ENCODE measurements at places on chromosomes 16 and 17.

DNA sequence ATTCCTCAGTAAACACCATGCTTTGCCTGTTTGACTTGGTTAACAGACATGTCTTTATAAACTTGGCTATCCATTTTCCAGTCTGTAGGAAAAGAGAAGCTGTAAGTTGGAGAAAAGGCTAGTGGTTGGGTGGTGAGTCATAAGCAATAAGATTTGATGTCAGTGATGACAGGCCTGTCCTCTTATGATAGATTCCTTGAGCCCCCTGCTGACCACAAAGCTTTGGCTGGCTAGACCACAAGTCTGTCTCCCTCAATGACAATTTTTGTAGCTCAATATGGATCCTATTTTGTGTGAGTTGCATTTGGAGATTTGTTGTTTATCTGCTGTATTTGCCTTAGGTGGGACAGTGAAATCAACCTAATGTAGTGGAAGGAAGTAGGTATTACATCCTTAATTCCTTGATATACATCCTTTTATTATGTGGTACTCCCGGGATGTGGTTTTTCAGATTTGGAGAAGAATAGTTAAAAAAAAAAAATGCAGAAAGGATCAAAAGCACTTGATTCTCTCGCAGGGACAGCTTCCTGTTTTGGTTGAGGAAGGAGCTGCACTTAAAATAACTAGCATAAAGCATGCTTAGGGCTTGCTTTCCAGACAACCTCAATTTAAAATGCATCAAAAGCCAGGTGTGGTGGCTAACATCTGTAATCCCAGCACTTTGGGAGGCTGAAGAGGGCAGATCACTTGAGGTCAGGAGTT, 67.4 kb downstream of the SIAH1 start:
- DNase-seq = peak; percentile 84

DNA sequence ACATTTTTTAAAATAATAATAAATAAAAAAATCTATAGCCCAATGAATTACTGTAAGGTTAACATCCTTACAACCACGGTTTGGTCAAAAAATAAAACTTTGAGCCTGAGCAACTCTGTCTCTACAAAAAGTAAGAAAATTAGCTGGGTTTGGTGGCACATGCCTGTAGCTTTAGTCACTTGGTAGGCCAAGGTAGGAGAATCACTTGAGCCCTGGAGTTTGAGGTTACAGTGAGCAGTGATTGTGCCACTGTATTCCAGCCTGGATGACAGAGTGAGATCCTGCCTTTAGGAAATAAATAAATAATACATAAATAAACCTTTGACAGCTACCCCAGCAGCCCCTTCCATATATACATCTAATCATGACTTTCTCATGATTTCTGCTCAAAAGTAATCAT, 26.9 kb upstream of the PHAF1 start:
- DNase-seq = no peak

- DNase-seq = no peak
These were observed 93.3 kb upstream of the TOM1L1 start for GRCh38 chr17:54807331-54807730.

- peak; percentile 47 for DNase-seq
These were observed 451.5 kb upstream of the HSBP1 start for GRCh38 chr16:83356266-83356665.

DNA sequence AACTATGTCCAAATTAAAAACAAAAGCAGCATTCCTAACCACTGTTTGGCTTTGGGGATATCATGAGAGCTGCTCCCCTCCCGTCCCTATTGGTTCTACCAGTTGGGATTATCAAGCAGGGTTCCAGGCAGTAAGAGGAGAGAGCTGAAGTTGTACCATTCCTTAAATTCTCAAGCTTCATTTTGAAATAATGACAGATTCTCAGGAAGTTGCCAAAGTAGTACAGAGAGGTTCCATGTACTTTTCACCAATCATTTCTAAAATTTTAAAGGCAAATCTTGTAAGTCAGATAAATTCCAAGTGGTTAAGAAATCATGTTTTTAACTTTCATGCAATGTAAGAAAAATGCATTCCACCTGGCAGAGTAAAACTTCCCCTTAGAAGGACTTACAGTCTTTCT, 36.9 kb downstream of the TEX2 start:
- DNase-seq = no peak

- DNase-seq = no peak
These were observed 211.9 kb downstream of the GSG1L start for GRCh38 chr16:27851586-27851985.

DNA sequence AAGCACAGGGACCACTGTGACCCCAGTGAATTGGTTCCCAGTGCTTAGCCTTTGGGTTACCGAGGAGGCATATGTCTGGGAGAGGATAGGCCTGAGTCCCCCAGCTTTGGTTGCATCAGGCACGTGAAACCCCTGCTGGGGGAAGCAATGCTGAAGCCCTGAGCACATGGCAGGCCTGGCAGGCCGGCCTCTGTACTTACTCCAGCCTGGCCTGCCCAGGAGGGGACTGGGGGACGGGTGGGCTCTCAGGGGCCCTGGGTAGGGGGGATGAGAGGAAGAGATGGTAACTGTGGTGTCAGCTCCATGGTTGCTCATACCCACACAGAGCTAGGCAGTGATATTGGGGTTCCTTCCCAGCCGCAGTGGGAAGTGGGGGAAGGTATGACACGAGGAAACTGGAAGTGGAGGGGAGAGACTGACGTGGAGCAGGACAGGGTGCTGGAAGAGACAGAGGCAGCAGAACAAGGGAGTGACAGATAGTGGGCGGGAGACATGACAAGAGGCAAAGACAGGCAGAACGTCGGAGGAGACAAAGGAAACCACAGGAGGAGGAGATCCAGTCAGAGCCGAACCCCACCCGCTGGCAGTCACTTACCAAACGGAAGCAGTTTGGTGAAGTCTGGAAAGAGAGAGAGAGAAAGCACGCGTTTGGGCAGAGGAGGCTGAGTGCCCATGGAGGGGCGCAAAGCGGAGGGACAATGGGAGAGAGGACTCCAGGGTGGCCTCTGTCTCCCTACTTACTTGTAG, 9.1 kb downstream of the TMEM208 start:
- peak; percentile 80 for DNase-seq

- no peak for DNase-seq
These were observed 61.1 kb downstream of the ADAMTS18 start for GRCh38 chr16:77373726-77374125.

DNA sequence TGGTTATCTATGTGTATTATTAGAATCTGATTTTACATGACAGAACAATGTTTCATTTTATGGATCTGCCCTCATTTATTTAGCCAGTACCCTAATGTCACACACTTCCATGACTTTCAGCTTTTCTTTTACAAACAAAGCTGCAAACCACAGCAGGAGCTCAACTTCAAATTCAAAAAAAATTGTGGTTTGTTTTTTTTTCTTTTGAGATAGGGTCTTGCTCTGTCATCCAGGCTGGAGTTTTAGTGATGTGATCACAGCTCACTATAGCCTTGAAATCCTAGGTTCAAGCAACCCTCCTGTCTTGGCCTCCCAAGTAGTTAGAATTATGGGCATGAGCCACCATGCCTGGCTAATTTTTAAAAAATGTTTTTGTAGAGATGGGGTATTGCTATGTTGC, 8.2 kb upstream of the MPRIP start:
- peak; percentile 23 for DNase-seq

- DNase-seq = no peak
These were observed 251.1 kb downstream of the SEC14L1 start for GRCh38 chr17:77391668-77392375.

GRCh38 chr16:7160093-7160492, 172.6 kb upstream of the RBFOX1 start:
- no peak for DNase-seq

DNA sequence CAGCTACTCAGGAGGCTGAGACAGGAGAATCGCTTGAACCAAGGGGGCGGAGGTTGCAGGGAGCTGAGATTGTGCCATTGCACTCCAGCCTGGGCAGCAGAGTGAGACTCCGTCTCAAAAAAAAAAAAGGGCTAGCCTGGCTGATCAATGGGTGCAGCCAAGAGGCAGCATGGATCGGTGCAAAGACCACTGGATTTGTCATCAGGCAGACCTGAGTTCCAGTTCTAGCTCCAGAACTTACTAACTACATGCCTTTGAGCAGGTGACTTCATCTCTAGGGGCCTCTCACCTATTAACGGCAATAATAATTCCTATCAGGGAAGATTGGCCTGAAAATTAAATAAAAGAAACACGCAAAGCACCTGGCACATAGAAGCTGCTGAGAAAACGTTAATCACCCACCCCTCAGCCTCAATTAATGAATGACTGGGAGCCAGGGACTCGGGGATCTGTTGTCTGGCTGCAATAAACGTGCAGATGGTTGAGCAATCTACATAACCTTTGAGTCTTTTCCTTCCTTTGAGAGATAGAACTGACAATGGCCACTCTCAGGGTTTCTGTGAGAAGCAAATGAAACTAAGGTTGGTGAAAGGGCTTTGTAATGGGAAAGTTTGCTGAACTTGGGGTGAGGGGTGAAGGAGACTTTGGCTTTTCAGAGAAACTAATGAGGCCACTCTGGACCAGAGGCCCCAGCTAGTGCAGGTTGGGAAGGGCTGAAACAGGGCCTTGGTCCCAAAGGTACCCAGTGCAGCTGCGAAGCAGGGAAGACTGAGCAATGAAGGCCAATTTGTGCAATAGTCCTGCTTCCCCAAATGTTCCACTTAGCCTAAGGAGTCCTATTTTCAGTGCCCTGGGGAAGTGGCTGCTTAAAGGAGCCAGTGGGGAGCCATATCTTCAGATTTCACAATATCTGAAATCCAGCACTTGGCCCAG, 7.6 kb downstream of the SEZ6L2 start:
- DNase-seq = no peak

Measured in OCI-M1 (cell line).